GM19239 (cell line): ENCODE measurements at places on chromosomes 2 and 18.

- no peak for DNase-seq
Observed at GRCh38 chr2:128214866-128215460, 103.7 kb downstream of the HS6ST1 start.

GRCh38 chr2:239961662-239962613 is 63.2 kb downstream of the NDUFA10 start:
- DNase-seq = no peak

- no peak for DNase-seq
Observed at GRCh38 chr18:48953104-48953706, 2.4 kb upstream of the SMAD7 start.

- no peak for DNase-seq
Observed at GRCh38 chr2:18975506-18976167, 382.8 kb downstream of the OSR1 start.

- DNase-seq = no peak
Observed at GRCh38 chr18:48754993-48755473, 195.7 kb downstream of the SMAD7 start.

- no peak for DNase-seq
Observed at GRCh38 chr2:85797921-85798320, 44.1 kb downstream of the ATOH8 start.

DNA sequence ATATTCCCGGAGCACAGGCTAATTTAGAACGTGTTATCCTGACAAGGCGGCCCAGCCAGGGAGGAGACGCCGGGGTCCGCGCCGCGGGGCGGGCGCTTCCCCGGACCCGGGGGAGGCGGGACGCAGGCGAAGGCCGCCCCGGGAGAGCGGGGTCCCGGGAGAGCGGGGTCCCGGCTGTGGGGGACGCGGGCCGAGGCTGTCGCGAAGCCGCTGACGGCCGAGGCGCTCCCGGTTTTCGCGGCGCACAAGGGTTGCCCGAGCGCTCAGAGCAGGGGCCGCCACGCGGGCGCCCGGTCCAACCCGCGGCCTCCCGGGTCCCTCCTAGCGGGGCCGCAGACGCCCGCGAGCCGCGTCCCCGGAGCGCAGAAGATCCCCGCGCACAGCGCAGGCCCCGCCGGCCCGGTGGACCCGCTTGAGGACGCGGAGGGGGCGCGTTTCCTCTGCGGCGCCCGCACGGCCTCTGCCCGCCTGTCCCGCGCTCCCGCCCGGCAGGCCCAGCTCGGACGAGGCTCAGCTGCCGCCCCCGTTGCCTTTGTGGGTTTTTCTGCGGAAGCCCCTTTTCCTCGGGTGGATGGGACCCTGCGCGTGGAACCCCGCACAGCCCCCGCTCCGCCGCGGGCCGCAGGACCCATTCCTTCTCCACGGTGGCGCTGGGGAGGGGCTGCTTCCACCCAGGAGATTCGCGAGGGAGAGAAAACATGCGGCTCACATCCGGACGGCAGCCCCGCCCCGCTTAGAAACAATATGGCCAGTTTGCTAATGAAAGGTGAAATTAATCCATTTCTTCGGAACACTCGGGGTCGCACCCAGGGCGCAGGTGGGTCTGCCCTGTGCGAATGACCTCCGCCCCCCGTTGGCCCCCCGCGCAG is 9.6 kb upstream of the KCNG2 start:
- DNase-seq = no peak

DNA sequence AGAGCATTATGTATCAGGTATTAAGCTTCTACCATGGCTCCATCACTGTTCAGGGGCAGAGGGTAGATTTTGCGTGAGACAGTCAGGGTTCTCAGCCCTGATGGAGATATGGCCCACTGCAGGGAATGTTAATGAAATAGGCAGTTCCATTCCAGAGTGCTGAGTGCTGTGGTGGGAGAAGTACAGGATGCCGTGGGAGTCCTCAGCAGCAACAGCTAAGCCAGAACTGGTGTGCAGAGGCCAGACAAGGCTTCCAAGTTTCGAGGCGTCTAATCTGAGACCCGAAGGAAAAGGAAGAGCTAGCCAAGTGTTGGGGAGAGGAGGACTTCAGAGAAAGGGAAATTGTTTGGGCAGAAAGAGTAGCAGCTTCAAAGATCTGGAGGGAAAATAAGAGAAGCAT is 30.2 kb upstream of the MAPRE2 start:
- no peak for DNase-seq

DNA sequence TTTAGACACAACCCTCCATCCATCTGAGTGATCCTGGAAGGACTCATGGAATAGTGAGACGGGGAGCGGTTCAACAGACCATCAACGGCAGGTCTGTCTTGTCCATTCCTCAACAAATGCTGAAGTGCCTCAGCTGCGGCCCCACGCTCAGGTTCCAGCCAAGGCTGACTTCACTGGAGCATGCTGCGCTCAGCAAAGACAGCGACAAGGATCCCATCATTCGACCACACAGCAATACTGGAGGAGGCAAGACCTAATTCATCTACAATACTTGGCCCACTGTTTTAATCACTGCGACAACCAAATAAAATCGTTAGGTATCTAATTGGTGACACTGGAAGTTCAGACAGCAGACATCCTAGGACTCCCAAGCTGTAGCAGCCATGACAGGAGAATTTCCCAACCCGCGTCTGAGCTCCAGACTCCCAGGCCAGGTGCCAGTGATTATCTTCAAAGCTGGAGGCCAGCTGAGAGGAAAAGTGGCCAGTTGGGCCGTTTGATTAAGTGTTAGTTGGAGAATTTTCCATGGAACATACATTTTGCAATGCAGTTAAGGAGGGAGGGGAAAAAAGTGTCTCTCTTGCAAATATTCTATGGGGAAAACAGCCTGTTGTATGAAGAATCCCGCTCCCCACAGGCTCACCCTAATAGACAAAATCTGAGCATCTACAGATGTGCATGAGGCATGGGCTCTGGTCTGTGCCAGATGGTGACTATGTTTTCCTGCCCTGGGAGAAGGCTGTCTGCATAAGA is 92.5 kb upstream of the SLC35G4 start:
- DNase-seq = no peak

GRCh38 chr2:168146892-168147810 is 100.2 kb downstream of the STK39 start:
- DNase-seq = no peak

DNA sequence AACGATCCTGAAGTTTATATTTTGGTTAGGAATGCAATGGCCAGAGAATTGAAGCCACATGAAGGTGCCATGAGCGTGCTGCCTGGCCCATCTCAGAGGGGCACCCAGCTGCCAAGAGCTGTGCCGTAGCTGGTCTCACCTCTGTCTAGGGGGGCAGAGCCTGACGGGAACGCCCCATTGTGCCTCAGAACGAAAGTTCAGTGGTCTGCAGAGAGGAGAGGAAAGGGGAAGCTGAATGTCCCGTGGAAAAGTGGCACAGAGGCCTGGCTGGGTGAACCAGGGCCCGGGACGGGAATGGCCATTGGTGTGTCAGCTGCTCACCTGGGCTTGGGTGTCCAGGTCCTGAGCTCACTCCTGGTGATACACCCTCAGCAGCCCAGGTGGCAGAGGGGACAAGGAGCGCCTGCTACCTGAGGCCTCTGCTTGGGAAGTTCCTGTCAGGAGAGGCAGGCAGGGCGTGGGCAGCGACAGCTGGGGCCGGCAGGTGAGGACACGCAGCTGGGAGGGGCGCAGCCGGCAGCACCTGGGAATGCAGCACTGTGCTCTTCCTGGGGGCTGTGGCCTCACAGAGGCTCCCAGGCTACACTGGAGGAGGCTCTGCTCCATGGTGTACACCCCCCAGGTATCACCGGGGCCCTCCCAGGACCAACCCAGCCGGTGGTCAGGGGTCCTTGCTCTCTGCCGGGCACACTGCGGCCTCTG is 67.3 kb downstream of the PARD6G start:
- no peak for DNase-seq

DNA sequence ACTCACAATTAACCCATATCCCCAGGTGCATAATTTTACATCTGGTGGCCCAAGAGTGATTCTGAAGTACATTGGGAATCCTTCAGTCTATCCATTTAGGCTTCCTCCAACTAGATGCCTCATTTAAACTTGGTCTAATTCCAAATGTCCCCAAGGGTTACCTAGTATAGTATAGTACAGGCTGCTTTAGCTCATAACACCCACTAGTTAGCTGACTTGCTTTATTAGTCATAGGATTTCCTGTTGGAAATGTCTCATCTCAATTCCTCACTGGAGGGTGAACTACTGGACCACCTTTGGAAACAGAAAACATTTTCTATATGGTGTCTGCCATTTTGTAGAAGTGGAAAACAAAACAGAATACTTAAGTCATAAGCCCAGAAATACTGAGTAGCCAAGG is 202.5 kb upstream of the SESTD1 start:
- DNase-seq = no peak

DNA sequence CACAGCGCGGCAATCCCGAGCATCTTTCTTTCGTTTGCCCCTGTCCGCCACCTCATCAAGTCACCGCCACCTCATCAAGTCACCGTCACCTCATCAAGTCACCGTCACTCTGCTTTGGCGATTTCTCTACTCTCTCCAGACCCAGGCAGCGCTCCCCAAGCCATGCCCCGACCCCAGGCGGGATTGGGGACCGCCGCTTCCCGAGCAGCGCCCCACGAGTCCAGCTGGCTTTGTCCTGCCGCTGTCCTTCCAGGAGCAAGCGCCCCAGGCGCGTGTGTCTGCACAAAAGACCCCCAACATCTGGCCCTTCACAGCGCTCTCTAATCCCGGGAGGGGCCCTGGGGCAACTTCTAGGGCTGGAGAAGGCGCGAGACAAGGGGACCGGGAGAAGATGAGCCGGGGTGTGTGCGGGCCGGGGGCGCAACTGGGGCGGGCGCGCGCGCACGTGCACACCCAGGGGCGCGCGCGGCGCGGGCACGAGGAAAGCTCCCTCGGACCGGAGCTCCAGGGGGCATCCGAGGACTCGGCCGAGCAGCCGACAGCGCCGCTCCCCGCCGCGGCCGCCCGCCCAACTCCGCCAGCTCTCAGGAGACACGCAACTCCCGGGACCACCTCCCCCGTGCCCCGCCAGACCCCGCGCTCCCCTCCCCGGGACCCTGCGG is 633 bp upstream of the RNF152 start:
- DNase-seq = no peak

DNA sequence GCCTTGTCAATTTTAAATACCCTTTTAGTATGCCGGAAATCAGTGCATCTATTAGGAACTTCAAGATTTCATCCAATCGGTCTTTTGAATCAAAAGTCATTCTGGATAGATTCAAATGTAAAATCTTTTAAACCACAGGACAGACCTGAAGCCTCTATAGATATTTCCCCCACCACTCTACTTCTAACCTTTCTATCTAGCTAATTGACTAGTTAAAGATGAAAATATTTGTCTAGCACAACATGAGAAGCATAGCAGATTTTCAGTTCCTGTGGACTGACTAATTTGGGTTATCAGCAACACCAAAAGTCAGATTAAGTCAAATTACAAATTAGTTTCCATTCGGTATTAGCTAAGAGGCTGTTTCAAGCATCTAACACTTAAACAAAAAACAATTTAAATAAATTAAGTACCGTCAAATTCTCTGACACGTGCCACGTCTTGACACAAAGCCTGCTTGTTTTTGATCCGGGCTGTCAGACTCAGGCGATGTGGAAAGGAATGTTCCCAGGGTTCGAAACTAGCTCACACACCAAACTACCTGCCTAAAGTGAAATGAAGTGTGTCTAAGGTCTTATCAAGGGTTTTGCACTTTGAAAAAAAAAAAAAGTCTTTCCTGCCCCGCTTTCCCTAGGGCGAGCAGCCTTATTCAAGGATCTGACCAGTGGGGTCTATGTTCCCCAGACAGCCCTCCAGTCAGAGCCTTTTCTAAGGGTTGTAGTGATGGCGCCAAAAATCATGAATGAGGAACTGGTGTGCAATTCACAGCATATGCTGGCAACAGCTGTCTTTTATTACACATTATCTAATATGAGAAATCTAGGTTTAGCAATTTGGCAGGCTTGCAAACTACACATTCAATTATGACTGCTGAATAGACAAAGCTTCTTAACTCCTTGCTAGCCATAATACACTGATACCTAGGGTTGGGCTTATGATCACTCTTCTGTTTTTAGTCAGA is 4.7 kb downstream of the CYTIP start:
- no peak for DNase-seq

DNA sequence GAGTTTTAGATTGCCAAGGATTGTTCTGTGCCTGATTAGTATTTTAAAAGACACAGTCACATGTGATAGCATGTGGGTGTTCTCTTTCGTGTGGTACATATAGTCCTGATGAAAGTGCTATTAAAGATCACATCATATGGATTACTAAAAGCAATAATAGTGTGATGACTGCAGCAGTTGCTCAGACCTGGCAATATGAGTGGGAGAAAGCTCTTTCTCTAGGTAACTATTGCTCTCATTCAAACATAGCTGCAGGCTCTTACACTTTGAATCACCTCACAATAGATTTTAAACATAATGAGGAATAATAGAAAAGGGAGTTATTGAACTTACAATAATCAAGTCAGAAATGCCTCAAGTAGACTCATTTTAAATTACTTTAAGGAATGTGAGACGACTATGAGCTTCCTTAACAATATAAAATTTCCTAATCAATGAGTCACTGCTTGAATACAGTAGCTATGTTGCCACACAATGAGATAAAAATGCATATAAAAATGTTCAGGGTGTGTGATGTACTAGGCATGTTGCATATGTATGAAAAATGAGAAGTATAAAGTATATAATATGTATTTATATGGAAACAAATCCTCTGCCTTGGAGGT is 452.1 kb downstream of the TMX3 start:
- no peak for DNase-seq

- DNase-seq = no peak
Observed at GRCh38 chr18:13834496-13835015, 10.6 kb downstream of the MC5R start.

GRCh38 chr2:61433606-61434005 is 37.3 kb downstream of the USP34 start:
- no peak for DNase-seq

- DNase-seq = no peak
Observed at GRCh38 chr2:170462433-170463205, 252.5 kb upstream of the SP5 start.
